ENCODE measurements at places on chromosomes 11 and 22.

- no peak for DNase-seq
Observed at GRCh38 chr11:26199331-26200095, 132.4 kb upstream of the ANO3 start.

DNA sequence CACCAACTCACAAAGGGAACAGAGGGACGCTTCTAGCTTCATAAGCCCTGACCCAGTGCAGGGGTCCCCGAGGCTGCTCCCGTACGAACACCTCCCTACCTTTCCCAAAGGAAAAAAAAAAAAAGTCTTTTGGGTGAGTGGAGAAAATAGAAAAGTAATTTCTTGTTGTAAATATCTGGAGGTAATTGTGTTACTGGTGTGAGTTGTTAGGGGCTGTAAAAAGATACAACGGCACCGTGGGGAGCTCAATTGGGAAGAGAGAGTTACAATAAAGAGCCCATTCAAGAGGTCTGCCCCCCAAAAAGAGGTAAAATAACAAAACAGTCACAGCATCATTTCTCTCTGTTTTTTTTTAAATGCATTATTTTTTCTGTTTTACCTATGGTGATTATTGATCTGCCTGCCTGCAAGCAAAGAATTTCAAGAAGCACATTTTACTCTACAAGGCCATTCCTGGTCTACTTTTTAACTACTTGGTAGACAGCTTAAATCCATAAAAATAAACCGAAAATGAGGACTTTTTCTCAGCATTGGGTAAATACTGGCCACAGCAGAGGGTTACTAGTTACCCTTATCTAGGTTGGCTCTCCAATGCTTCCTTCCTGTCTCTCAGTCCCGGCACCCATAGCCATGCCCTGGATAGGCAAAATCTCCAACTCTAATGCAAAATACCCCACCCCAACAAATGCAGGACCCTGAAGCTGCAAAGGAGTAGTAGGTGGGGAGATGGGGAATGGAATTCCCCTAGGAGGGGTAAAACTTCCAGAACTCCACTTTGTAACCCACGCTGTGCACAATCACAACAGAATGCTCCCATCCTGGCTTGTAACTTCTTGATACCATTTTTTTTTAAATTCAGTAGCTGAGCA, 3.1 kb downstream of the PAX6 start:
- DNase-seq, result no peak

GRCh38 chr11:110176366-110177085, 83.3 kb downstream of the ZC3H12C start:
- no peak for DNase-seq

- peak; percentile 50 for DNase-seq
Observed at GRCh38 chr11:93498641-93499040, 44.5 kb downstream of the SMCO4 start.

- no peak for DNase-seq
Observed at GRCh38 chr11:40938002-40938401, 521.5 kb downstream of the LRRC4C start.

DNA sequence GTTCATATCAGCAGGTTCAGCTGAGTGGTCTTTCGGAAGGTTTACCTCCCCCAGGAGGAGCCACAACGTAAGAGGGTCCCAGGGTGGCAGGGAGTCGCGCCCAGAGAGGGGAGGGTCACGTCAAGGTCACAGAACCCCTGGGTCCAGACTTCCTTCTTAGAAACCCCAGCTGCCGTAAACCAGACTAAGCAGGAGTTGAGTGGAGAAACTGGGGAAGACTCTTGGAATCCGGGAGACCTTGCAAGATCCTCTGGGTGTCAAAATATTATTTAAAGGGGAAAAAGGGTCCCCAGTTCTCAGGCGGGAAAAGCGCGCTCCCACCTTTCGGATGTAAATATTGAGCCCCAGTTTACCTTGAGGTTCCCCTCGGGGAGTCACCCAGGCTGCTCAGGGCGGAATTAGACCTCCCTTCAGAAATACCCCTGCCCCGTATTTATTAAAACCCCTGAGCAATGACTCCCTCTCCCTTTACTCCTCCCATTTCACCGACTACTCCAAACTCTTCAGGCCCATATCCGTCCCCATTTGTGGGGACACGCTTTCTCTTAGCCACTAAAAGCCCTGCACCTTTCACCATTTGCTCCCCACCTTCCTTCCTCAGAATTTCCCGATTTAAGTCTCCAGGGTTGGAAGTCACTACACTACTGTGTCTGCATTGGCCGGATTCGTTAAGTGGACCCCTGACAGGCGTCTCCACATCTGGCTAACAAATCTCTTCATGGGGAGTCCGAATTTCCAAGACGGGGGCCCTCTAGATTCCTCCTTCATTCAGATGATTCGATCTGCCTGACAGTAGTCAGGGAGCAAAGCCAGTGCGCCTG, 4.2 kb downstream of the SLC17A6 start:
- DNase-seq, result no peak

GRCh38 chr11:118224511-118225188, at the start of gene JAML:
TSS of gene JAML (minus strand) at chr11:118225011. CDS start at chr11:118214866, 10,145 bp downstream.
- DNase-seq, result no peak

DNA sequence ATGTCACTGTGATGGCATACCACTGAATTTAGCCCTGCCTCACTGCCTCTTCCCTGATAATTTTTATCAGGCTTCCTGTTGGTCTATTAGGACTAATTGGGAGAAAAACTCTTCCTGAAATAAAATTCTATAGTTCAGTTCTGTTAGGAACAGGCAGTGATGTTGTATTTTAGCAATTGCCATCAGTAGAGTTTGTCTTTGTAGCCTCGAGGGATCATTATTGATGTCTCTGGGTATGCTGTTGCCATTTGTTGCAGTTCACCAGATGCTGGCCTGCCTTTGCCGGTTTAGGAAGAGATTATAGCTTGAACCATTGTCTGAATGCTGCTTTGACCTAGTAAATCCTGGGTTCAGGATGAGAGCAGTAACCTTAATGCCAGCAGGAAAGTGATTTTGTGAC, 41.0 kb downstream of the KDM2A start:
- DNase-seq, result no peak

- DNase-seq, result no peak
Observed at GRCh38 chr11:72127923-72128322, 7.6 kb upstream of the FOLR3 start.

- peak; percentile 4 for DNase-seq
Observed at GRCh38 chr22:20111045-20111688, 4.7 kb upstream of the RANBP1 start.

- DNase-seq, result no peak
Observed at GRCh38 chr22:40237241-40237640, 59.5 kb downstream of the TNRC6B start.

DNA sequence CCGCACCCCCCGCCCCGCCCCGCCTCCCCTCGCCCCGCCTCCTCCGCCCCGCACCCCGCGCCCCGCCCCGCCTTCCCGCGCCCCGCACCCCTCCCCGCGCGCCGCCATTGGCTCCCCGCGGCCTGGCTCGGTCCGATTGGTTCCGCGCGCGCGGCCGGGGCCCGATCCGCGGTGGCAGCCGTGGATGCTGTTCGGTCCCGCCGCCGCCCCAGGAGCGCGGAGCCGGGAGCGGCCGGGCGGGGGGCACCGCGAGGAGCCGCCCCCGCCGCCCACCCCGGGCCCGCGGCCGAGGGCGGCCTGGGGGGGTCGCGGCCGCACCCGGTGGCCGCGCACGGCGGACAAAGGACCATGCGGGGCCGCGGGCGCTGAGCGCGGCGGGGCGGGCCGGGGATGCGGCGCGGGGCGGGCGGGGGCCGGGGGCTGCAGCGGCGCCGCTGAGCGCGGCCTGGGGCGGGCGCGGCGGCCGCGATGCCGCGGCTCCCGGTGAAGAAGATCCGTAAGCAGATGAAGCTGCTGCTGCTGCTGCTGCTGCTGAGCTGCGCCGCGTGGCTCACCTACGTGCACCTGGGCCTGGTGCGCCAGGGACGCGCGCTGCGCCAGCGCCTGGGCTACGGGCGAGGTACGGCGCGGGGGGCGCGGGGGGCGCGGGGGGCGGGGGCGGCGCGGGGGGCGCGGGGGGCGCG, at the start of gene B4GALNT4:
Gene B4GALNT4 (plus strand): TSS at position 164 of the 683 bp plus-strand sequence. CDS start 305 bp downstream, at position 469.
- no peak for DNase-seq

- no peak for DNase-seq
Observed at GRCh38 chr22:35560366-35560765, 19.7 kb downstream of the RASD2 start.

GRCh38 chr11:11229647-11230046, 123.4 kb downstream of the CSNK2A3 start:
- DNase-seq, result no peak

- DNase-seq, result no peak
Observed at GRCh38 chr11:1920128-1920908, 815 bp downstream of the TNNT3 start.

DNA sequence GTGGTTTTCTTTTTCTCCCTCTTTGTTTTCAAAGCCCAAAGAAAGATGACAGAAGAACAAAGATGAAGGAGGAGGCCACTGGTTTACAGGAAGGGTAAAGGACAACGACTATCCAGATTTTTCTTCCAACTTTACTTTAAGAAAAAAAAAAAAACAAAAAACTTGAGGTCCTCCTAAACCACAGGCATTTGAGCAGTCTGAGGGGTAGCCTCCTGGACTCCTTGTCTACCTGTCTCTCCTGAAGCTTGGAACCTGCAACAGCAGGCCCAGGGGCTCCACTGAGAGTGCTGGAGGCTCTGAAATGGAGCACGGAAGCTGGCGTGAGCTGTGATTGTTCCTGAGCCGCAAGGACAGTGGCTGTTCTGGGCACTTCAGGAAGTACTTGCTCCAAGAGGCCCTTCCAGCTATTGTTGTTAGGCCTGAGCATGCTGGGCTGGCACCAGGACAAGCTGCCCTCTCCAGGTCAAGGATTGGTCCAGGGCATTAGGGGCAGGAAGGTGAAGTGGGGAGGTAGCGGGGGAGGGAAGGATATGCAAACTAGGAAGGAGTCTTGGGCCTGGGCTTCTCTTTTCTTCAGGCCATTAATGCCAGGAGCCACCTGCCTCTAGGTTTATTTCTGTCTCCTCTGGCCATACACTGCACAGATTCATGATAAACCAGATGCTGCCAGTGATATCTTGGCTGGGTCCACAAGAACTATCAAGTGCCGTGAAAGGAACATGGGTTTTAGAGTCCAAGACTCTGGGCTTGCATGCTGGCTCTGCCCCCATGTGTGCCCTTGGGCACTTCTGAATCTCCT, 147.3 kb downstream of the CCDC34 start:
- no peak for DNase-seq

DNA sequence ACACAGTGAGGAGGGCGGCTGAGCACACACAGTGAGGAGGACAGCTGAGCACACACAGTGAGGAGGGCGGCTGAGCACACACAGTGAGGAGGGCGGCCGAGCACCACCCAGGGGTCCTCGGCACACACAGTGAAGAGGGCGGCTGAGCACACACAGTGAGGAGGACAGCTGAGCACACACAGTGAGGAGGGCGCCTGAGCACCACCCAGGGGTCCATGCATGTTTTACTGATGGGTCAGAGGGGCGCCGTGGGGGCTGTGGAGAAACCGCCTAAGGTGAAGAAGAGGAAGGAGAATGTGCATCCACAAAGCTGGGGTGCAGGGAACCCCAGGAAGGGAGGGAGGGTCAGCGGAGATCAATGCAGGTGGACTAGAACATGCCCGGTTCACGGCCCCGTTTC, 461.8 kb downstream of the BRD1 start:
- DNase-seq, result no peak

- DNase-seq, result no peak
Observed at GRCh38 chr11:17781221-17781620, 46.6 kb downstream of the KCNC1 start.

- no peak for DNase-seq
Observed at GRCh38 chr11:98835335-98835734, 185.4 kb upstream of the CNTN5 start.

GRCh38 chr11:65121447-65121864, 478 bp downstream of the FAU start:
- DNase-seq, result no peak

DNA sequence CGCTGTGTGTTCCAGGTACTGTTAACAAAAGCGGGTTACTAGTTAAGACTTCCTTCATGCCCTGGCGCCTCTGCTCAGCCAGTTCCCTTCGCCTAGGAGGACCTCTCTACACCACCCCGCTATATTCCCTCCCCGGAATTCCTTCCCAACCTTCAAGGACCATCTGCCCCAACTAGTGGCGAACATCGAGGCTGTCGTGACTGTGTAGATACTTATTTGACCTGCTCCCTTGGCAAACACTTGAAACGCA, 450 bp upstream of the BCL2L13 start:
- DNase-seq, result peak; percentile 62

DNA sequence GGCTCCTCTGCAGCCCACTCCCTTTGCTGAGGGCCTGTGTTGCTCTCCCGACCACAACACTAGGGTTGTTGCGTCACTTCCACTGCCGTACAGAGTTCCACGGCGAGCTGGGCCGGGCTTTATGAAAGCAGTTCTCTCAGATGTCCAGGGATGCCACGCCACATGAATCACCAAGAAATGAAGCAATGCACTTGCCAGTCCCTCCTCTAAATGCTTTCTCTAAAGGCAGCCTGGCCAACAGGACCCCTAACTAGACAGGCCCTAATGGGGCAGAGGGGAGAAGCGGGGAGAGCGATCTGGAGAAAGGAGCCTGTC, 188.7 kb downstream of the CTTN start:
- DNase-seq, result no peak

DNA sequence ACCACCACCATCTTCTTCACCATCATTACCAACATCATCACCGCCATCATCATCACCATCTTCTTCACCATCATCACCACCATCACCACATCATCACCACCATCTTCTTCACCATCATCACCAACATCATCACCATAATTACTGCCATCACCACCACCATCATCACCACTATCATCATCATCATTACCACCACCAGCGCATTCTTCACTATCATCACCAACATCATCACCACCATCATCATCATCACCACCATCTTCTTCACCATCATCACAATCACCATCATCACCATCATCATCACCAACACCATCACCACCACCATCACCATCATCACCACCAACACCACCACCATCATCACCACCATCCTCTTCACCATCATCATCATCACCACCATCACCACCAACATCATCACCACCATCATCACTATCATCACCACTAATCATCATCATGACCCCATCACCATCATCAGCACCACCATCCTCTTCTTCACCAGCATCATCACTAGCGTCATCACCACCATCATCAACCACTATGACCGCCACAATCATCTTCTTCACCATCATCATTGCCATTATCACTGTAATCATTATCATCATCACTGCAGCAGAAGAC, 303.8 kb downstream of the CTTN start:
- DNase-seq, result no peak
